ENCODE measurements at places on chromosomes 11 and 22.

DNA sequence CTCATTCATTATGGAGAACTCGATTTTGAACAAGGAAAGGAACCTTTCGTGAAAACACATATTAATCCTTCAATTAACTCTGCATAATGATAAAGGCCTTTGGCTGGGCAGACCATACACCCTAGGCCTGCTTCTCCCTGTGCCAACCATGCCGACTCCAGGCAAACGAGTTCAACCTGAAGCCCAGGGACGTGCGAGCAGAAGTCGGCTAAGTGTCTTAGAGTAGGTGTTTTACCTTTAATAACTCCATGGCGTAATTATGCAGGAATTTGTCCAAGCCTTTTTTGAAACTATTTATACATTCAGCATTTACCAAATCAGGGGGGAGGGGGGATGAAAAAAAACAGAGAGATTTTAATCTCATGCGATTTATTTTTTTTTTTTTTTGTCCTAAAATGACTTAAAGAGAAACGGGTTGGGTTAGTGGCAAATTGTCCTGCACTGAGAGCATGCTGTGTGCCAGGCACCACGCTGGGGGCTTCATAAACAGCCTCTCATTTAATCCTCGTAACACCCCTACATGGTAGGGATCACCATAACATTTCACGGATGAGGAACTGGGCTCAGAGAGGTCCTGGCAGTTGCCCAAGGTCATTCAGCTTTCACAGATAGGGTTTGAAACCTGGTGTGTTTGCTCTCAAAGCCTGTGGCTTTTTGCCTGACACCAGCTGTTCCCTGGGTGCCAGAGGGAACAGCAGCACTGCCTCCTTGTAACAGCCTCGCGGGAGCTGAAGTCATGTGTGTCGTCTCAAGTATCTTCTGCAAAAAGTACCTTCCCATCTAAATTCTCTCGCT lies 423.9 kb downstream of the MN1 start:
- DNase-seq = no peak

GRCh38 chr22:29679316-29679715 lies 40.5 kb upstream of the CABP7 start:
- no peak for DNase-seq

GRCh38 chr22:31094021-31094551 lies 13.0 kb downstream of the SMTN start:
- no peak for DNase-seq

- no peak for DNase-seq
Observed at GRCh38 chr11:17479284-17480214, 2.9 kb upstream of the ABCC8 start.

DNA sequence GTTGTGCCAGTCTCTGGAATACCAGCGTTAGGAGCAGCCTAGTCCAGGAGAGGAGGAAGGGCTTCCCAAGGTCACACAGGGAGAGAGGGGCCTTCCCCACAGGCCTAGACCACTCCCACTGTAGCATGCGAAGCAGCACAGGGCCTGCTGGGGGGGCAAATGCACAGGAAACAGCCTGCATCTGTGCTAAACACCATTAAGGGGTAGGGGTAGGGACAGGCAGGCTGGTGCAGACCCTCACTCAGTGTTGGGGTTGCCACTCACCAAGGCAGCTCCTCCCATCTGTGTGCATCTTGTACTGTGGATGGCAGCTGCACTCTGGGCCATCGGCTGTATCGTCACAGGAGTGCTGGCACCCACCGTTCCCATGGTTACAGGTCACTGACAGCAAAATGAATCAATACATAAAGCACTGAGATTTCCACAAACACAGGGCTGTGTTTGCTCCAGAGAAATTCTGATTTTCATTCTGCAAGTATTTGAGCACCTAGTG lies 24.9 kb downstream of the SCUBE2 start:
- no peak for DNase-seq

GRCh38 chr22:22553735-22554586 lies 5.1 kb downstream of the PRAME start:
- DNase-seq = no peak

Measured in HL-60 (cell line).